Central memory CD8-positive, alpha-beta T cell (primary cell): ENCODE measurements at places on chromosomes 2 and 18.

DNA sequence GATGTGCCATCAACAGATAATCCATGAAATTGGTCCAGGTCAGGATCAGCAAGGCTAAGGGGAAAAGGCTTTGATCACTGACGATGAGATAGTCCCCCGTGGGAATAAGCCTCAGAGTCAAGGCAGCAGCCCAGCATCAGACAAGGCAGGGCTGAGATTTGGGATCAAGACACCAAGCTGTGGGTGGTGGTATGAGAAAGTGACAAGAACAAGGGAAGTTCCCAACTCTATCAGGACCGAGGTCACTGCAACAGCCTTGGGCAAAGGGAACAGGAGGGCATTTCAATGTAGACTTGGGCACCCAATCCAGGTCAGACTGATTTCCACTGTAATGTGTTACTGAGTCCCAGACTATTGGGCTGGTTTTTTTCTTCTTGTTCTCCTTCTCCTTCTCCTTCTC is 18.7 kb downstream of the PLEK start:
- peaks cover 79% of the 10 kb centered on the region for H3K36me3 ChIP-seq
- H3K27ac ChIP-seq: peak overlapping the region; percentile 92
- H3K27me3 ChIP-seq: no peaks in the 10 kb centered on the region
- peak overlapping the region; percentile 57 for H3K4me3 ChIP-seq
- peaks cover 87% of the 10 kb centered on the region for H3K4me1 ChIP-seq

DNA sequence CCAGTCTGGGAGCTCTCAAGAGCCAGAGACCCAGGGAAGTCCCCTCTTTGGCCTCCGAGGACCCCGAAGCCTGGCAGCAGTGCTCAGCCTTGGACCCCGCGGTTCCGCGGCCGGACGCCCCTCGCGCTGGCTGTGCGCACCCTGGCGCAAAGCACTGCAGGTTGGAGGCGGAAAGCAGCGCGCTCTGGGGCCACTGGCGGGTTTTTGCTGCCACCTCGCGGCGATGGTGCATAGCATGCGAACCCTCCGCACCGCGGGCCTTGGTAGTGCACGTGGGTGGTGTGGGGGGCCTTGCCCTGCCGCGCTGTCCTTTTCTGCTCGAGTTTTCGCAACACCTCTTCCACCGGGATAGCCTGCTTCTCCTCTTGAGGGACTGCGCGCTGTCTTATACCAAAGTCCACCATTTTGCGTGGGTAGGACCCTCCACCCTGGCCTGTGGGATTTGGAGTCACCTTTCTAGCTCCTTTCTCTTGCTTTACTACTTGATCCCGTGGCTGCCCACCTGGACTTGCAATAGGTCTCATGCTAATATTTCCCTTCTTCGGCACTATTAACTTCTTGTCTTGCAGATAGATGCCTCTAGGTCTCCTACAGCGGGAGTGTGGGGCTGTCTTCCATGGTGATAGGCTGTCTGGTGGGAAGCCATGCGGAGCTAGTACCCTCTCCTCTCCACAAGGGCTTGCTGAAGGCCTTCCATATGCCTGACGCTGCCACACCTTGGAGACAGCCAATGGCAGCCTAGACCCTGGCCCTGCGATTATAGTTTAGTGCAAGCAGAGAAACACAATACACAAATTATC is 14.3 kb downstream of the SIX3 start:
- peak; percentile 54 for DNase-seq
- no peak overlapping the region for H3K27ac ChIP-seq
- H3K4me3 ChIP-seq: no peak overlapping the region
- H3K4me1 ChIP-seq: peaks cover 9% of the 10 kb centered on the region
- H3K27me3 ChIP-seq: peaks cover 90% of the 10 kb centered on the region

- no peak overlapping the region for H3K4me3 ChIP-seq
- no peak overlapping the region for H3K27ac ChIP-seq
- H3K36me3 ChIP-seq: no peaks in the 10 kb centered on the region
- H3K4me1 ChIP-seq: peaks cover 8% of the 10 kb centered on the region
- no peak for DNase-seq
These were observed 243.1 kb upstream of the SMAD7 start for GRCh38 chr18:49193897-49194296.

DNA sequence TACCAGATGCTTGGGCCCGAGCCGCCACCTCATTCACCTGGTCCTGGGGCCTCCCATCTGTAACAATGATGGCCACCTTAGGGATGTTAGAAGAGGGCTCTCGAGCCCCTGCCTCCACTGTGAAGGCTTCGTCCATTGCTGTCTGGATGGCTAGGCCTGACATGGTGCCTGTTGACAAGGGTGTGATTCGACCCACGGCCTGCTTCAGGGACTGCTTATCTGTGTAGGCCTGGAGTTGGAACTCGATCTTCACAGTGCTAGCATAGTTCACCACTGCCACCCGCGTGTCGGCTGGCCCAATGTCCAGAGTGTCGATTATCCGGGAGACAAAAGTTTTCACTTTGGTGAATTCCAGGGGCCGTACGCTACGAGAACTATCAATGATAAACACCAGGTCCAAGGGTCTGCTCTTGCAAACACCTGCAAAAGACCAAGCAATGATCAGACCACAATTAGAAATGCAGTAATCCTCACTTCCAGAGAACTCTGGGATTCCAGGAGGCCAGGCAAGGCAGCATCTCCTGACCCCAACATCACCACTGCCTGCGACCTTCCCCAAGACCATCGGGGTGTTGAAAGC is 6.5 kb downstream of the MATN3 start:
- H3K36me3 ChIP-seq: peaks cover 2% of the 10 kb centered on the region
- H3K27ac ChIP-seq: no peak overlapping the region
- no peak overlapping the region for H3K4me3 ChIP-seq
- peaks cover 80% of the 10 kb centered on the region for H3K27me3 ChIP-seq

- H3K27ac ChIP-seq: no peak overlapping the region
- no peak for DNase-seq
- peaks cover 38% of the 10 kb centered on the region for H3K27me3 ChIP-seq
- no peaks in the 10 kb centered on the region for H3K4me1 ChIP-seq
- H3K36me3 ChIP-seq: no peaks in the 10 kb centered on the region
These were observed 242.8 kb upstream of the RBMS1 start for GRCh38 chr2:160736148-160737028.

DNA sequence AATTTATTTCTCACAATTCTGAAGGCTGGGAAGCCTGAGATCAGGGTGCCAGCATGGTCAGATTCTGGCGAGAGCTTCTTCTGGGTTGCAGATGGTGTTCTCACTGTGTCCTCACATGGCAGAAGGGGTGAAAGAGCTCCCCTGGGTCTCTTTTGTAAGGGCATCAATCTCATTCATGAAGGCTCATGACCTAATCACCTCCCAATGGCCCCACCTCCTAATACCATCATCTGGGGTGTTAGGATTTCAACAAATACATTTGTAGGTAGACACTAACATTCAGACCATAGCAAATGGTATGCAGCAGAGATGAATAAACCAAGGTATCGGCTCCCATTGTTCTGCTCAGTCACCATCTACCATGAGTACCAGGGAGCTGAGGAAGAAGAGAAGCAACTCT is 32.7 kb downstream of the YPEL5 start:
- no peak for DNase-seq
- H3K27ac ChIP-seq: no peak overlapping the region
- no peak overlapping the region for H3K4me3 ChIP-seq
- peaks cover 9% of the 10 kb centered on the region for H3K36me3 ChIP-seq
- peaks cover 26% of the 10 kb centered on the region for H3K27me3 ChIP-seq
- no peaks in the 10 kb centered on the region for H3K4me1 ChIP-seq

GRCh38 chr2:179613299-179613651 is 248.1 kb downstream of the ZNF385B start:
- H3K27ac ChIP-seq: no peak overlapping the region
- H3K27me3 ChIP-seq: no peaks in the 10 kb centered on the region
- no peak for DNase-seq
- H3K4me3 ChIP-seq: no peak overlapping the region
- H3K4me1 ChIP-seq: no peaks in the 10 kb centered on the region

- H3K27me3 ChIP-seq: no peaks in the 10 kb centered on the region
- peaks cover 59% of the 10 kb centered on the region for H3K36me3 ChIP-seq
- peaks cover 45% of the 10 kb centered on the region for H3K4me1 ChIP-seq
- no peak overlapping the region for H3K27ac ChIP-seq
- no peak overlapping the region for H3K4me3 ChIP-seq
- no peak for DNase-seq
These were observed 30.0 kb downstream of the ZNF638 start for GRCh38 chr2:71361631-71362030.

- DNase-seq: no peak
- peaks cover 3% of the 10 kb centered on the region for H3K36me3 ChIP-seq
- H3K4me1 ChIP-seq: no peaks in the 10 kb centered on the region
- peaks cover 43% of the 10 kb centered on the region for H3K27me3 ChIP-seq
These were observed 15.3 kb upstream of the PTPN4 start for GRCh38 chr2:119744335-119744939.
